Activated naive CD4-positive, alpha-beta T cell treated with anti-CD3 and anti-CD28 coated beads for 36 hours (primary cell): ENCODE measurements at places on chromosomes 5 and 9. TPM values are rescaled to one million over a fixed set of nuclear protein-coding genes. Genes with fewer than 3 reads are reported as not detected.

DNA sequence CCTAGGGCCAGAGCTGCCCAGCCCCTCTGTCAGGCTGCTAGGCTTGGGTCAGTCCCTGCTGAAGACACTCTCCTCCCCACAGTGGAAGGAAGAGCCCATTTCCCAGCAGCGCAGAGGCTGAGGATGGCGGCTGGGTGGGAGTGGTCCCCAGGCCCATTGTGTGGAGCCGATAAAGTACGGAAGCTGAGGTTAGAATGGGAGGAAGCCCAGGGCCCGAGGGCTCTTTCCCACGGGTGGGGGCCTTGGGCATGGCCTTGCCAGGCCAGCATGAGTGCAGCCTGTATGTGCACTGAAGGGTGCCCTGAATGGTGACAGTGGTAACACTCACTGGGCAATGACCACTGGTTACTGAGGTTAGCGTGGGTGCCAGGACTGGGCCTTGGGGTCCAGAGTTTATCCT is 125.9 kb downstream of the RGS3 start:
- peaks cover 5% of the 10 kb centered on the region for H3K36me3 ChIP-seq
- no peak overlapping the region for H3K4me3 ChIP-seq
- H3K27me3 ChIP-seq, result no peaks in the 10 kb centered on the region
- DNase-seq, result no peak

GRCh38 chr9:88789785-88790184 is 201.5 kb upstream of the S1PR3 start:
- no peaks in the 10 kb centered on the region for H3K36me3 ChIP-seq
- no peak overlapping the region for H3K4me3 ChIP-seq
- peaks cover 22% of the 10 kb centered on the region for H3K4me1 ChIP-seq

DNA sequence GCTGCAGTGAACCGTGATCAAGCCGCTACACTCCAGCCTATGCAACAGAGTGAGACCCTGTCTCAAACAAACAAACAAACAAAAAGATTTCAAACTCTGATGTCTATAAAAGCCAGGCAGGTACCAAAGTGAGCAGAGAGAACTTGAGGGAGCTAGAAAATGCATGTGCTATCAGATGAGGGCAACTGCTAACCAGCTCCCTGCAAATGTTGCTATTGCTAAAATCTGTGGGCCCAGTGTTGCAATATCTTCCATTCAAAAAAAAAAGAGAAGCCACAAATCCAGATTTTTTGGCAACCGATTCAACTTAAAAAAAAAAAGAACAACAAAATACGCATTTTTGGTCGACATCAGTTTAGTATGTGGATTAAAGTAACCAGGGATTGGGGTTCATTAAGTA is 5.5 kb downstream of the UBE2D2 start:
- H3K27me3 ChIP-seq, result no peaks in the 10 kb centered on the region
- H3K4me3 ChIP-seq, result peak overlapping the region; percentile 69
- H3K4me1 ChIP-seq, result peaks cover 79% of the 10 kb centered on the region
- H3K27ac ChIP-seq, result peak overlapping the region; percentile 95

DNA sequence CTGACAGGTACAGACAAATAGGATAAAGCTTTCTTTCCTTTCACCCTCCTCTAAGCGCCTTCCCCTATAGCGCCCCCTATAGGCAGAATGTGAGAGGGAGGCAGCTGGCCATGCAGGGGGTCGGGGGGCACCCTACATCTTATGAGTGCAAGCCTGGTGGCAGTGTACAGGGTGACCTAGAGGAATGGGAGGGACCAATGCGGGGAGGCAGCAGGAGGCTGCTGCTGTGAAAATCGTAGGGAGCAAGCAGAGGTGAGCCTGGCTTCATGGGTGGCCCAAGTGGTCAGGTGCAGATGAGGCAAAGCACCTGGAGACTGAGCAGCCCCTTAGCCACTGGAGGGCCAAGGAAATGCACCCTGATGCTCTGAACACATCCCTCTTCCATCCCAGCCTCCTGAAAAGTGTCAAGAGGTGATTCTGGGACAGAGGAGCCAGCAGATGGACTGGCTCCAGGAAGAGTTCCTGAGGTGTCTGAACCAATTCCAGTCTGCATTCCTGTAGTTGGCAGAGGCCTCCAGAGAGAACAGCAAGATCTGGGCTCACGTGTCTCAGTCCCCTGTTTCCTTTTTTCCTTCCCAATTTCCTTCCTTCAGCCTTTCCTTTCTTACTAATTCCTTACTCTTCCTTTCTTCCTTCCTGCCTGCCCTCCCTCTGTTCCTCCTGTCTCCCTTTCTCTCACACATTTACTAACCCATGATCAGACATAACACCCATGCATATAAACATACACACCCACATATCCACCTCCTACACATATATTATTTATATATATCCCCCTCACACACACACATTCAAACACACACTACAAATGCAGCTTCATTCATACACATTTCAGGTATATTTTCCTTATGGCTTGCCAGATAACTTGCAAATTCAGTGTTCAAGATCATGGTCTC is 32.8 kb upstream of the GALNT10 start:
- H3K4me3 ChIP-seq, result no peak overlapping the region
- no peak overlapping the region for H3K27ac ChIP-seq
- H3K36me3 ChIP-seq, result no peaks in the 10 kb centered on the region
- H3K27me3 ChIP-seq, result peaks cover 25% of the 10 kb centered on the region
- H3K4me1 ChIP-seq, result no peaks in the 10 kb centered on the region

- no peaks in the 10 kb centered on the region for H3K27me3 ChIP-seq
- no peaks in the 10 kb centered on the region for H3K36me3 ChIP-seq
- no peak overlapping the region for H3K4me3 ChIP-seq
- peaks cover 16% of the 10 kb centered on the region for H3K4me1 ChIP-seq
- no peak overlapping the region for H3K27ac ChIP-seq
- peak; percentile 38 for DNase-seq
Measured at GRCh38 chr5:141845371-141845851, 32.8 kb downstream of the PCDH1 start.

DNA sequence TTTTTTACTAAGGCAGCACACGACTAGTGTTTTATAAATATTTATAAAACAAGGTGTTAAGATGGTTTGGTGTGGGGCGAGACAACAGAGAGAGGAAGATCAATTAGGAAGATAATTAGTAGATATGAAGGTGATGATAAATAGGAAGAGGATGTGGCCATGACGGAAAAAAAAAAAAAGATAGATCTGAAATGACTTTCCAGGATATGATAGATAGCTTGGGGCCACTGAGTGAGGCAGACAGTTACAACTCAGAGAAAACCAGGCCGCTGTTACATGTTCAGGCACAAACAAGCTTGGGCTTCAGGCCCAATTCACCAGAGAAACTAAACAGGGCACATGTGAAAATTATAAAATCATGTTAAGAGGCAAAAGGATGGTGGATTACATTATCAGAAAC is 43.2 kb downstream of the KIAA0825 start:
- no peak for DNase-seq

- H3K27ac ChIP-seq, result no peak overlapping the region
- H3K36me3 ChIP-seq, result peaks cover 6% of the 10 kb centered on the region
- H3K27me3 ChIP-seq, result no peaks in the 10 kb centered on the region
Measured at GRCh38 chr5:118834710-118835109, 153.6 kb downstream of the DTWD2 start.

DNA sequence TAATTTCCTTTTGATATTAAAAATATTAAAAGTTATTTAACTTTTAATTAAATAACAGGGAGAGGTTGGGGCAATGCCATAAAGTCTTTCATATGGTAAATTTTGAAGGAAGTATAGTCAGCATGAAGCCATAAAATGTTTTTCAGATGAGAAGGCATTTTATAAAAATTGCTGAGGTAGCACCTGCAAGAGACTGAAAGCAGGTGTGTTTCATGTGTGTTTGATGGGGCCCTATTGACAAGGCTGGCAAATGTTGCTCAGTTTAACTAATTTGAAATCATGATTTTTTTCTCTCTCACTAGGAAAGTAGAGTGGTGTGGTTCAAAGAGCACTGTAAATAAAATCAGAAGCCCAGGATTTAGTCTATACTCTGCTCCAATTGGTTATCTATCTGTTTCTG is 805.8 kb upstream of the C9orf72 start:
- no peak for DNase-seq
- H3K4me1 ChIP-seq, result no peaks in the 10 kb centered on the region
- H3K4me3 ChIP-seq, result no peak overlapping the region
- H3K27ac ChIP-seq, result no peak overlapping the region
- H3K36me3 ChIP-seq, result no peaks in the 10 kb centered on the region

- no peak for DNase-seq
- no peak overlapping the region for H3K4me3 ChIP-seq
Measured at GRCh38 chr5:36888303-36888702, 11.7 kb downstream of the NIPBL start.

DNA sequence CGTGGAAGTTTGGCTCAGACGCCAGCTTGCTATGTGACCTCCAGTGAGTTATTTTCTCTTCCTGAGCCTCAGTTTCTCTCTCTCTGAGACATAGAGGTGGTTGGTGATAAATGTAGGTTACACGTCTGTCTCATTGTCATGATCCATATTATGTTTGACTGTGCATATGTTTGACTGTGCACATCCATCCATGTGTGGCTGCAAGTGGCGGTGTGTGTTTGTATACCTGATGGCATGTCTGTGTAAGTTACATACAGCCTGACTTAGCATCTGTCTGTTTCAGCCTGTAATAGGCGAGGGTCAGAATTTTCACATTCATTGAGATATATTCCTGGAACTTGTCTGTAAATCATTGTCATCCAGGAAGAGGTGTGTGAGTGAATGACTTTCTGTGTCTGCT is 3.3 kb downstream of the SPARC start:
- H3K4me3 ChIP-seq, result no peak overlapping the region
- H3K27ac ChIP-seq, result no peak overlapping the region
- DNase-seq, result no peak

DNA sequence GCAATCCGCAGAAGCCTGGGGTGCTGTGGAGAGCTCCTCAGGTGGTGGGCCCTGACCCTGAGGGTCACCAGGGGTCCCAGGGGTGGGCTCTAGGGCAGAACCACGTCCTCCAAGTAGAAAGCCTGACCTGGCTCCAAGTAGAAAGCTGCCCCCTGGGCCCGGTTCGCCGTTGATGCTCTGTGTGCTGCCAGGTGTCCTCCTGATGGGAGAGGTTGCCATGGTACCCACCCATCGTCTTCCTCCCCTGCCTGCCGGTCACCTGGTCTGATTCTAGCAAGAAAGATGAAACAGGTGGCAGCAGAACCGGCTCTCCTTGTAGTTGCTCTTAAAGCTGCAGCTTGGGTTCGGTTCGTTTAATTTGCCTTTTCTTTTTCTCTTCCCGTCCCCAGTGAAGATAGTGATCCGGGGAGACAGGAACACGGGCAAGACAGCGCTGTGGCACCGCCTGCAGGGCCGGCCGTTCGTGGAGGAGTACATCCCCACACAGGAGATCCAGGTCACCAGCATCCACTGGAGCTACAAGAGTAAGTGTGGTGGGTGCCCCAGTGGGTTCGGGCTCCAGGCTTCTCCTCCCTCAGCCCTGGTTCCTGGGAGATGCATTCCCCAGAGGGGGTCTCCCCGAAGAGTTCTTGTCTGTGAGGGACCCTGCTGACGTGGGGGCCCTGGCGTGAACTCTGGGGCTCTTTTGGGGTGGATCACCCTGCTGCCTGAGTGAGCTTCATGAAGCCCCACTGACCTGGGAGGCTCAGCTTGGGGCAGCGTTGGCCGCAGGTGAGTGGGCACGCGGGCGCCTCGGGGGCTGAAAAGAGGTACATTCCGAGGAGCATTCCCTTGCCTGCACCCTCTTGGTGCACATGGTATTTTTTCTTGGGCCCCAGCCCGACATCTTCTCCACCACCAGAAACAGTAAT is 15.6 kb downstream of the RABL6 start:
- peaks cover 5% of the 10 kb centered on the region for H3K36me3 ChIP-seq
- H3K27ac ChIP-seq, result no peak overlapping the region
- H3K4me3 ChIP-seq, result no peak overlapping the region
- no peaks in the 10 kb centered on the region for H3K27me3 ChIP-seq
- peaks cover 5% of the 10 kb centered on the region for H3K4me1 ChIP-seq
- no peak for DNase-seq

GRCh38 chr9:134267305-134267880 is 58.9 kb upstream of the RXRA start:
- peaks cover 2% of the 10 kb centered on the region for H3K27me3 ChIP-seq
- H3K36me3 ChIP-seq, result no peaks in the 10 kb centered on the region
- H3K4me1 ChIP-seq, result no peaks in the 10 kb centered on the region
- H3K4me3 ChIP-seq, result no peak overlapping the region
- DNase-seq, result no peak

DNA sequence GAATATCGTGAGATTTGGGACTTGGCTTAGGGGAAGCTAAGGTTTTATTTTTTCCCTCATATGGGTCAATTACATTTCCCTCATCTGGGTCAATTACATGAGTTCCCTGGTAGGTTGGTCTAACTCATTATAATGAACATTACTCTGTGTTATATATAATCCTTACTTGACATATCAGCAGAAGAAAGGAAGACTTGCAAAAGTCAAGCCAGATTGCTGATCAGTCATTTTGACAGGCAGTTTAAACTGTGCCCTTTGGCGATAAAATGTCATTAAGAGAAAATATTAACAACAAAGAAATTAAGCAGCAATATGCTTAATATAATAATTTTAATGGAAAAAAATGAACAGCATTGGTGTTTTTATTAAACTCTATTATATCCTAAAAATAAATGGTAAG is 23.1 kb upstream of the TRPM3 start:
- no peak overlapping the region for H3K27ac ChIP-seq
- no peak overlapping the region for H3K4me3 ChIP-seq
- no peaks in the 10 kb centered on the region for H3K27me3 ChIP-seq
- no peak for DNase-seq
- no peaks in the 10 kb centered on the region for H3K36me3 ChIP-seq

DNA sequence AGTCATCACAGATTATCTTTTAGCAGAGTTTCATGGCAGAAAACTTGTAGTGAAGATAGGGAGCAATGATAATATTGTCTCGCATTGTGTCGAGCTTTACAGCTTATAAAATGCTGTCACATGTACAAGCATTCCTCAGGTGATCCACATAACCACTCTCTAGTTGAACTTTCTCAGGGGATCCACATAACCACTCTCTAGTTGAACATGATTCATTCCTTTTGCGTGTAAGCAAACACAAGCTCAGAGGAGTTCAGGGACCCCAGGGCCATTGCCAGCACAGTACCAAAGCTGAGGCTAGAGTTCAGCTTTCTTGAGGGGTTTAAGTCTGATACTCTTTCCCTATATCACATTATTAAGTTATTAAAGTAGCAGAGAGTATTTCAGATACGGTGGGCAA is 86.7 kb downstream of the CDH6 start:
- H3K27ac ChIP-seq, result no peak overlapping the region
- no peaks in the 10 kb centered on the region for H3K36me3 ChIP-seq
- H3K4me1 ChIP-seq, result no peaks in the 10 kb centered on the region
- DNase-seq, result no peak
- no peak overlapping the region for H3K4me3 ChIP-seq

RARS1 gene
- total RNA-seq, result 80.9 TPM

BASP1 gene
- 0.62 TPM for total RNA-seq

PLAC8L1 gene
- total RNA-seq, result 0.36 TPM

ITK gene
- total RNA-seq, result 340 TPM

PARP8 gene
- total RNA-seq, result 22.0 TPM

ABCA2 gene
- total RNA-seq, result 4.1 TPM
